ENCODE measurements at places on chromosomes 4 and X. TPM values are rescaled to one million over a fixed set of nuclear protein-coding genes. Genes with fewer than 3 reads are reported as not detected.
A peak's percentile ranks its signal among the peaks of the same experiment; 100 is the strongest.

- H3K4me1 ChIP-seq = peaks cover 1% of the 10 kb centered on the region
- H3K27me3 ChIP-seq = peaks cover 11% of the 10 kb centered on the region
- no peaks in the 10 kb centered on the region for H3K36me3 ChIP-seq
Measured at GRCh38 chrX:39149761-39150160, 348.5 kb downstream of the MID1IP1 start.

GRCh38 chr4:139484783-139485311, 30.9 kb downstream of the RAB33B start:
- H3K27me3 ChIP-seq = no peaks in the 10 kb centered on the region
- no peak overlapping the region for H3K27ac ChIP-seq
- peaks cover 17% of the 10 kb centered on the region for H3K4me1 ChIP-seq
- no peak for DNase-seq

GRCh38 chr4:13857800-13858199, 230.3 kb upstream of the BOD1L1 start:
- no peak for DNase-seq
- H3K36me3 ChIP-seq = peaks cover 1% of the 10 kb centered on the region
- no peaks in the 10 kb centered on the region for H3K27me3 ChIP-seq
- no peak overlapping the region for H3K4me3 ChIP-seq

Gene MSANTD1
- total RNA-seq = 0.83 TPM

DNA sequence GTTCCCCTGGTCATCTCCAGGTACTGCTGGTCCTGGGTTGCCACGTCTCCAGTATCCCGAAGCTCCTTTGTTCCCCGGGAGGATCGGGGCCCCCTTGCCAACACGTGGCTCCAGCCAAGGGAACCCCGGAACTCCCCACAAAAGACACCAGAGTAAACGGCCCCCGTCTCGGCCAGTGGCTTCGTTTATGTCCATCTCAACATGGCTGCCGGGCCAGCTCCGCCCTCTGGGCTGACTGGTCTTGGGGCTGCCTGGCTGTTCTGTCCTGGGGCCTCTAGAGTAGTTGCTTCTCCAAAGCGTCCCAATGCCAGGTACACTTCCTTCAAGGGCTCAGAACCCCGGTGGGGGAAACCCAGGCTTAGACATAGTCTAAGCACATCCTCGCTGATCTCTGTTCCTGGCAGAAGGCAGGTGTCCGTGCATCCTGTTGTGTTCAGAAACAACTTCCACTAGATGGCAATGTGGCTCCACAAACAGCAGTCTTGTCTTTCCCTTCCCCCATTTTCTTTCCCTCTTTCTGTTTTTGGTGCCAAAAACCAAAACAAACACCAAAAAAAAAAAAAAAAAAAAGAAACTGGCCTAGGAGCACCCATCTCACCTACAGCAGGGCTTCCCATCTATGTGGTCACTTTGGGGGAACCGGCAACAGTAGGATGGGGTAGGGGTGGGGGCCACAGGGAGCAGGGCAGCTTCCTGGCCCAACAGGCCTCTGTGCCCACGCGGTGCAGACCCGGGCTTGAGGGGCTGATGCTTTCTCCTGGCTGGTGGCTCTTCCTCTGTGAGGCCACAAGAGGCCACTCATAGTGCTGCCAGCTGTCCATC, 35.3 kb downstream of the NBDY start:
- H3K4me3 ChIP-seq = no peak overlapping the region
- peak; percentile 81 for DNase-seq
- H3K4me1 ChIP-seq = peaks cover 9% of the 10 kb centered on the region
- H3K36me3 ChIP-seq = no peaks in the 10 kb centered on the region
- no peak overlapping the region for H3K27ac ChIP-seq
- no peaks in the 10 kb centered on the region for H3K27me3 ChIP-seq

DNA sequence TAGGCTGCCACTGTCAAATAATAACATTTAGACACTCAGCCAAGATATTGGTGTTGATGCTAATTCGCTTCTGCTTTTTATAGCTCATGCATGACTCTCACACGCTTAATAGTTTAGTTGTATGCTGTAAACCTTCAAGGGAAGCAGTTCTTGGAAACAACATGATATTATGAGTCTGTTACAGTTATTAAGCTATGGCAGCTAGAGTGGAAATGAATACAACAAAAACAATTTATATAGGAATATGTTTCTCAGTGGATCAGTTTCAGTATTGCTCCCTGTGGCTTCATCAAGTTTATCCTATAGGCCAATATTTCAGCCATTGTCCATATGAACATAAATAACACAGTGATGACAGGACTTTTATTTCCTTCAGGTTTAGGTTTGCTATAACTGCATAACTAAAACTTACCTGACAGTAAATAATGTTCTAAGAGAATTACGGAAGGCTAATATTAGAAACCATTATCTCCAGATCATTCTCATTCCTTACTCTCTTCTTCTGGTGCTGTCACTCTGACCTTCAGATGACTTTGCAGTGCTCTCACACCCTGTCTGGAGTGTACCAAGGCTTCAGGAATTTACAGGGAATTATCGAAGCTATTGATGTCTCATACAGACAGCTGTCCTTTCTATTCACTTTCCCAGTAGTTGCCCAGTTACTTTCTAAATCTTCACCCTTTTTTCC, 555.0 kb downstream of the ANKRD50 start:
- H3K36me3 ChIP-seq = peaks cover 2% of the 10 kb centered on the region
- H3K4me3 ChIP-seq = no peak overlapping the region
- no peaks in the 10 kb centered on the region for H3K27me3 ChIP-seq
- H3K27ac ChIP-seq = no peak overlapping the region
- peaks cover 5% of the 10 kb centered on the region for H3K4me1 ChIP-seq

Gene SMIM10
- 3.3 TPM for total RNA-seq

Gene NXF2
- not detected for total RNA-seq

DNA sequence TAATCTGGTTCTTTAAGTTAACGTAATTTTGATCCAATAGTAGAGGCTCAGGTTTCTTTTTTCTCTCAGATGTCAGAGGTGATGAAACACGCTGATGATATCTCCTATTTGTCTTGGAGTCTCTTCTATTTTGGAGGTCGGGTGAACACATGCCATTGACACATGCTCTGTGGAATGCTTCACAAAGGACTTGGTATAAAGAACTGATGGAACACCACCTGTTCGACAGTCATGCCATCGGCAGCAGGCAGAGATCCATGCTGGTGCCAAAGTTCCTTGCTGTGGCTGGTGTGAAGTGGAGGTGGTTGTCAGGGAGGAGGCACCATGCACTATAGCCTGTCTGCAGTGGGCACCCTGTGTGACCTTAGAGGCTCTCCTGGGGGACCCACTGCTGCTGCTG, 94.9 kb downstream of the ATP8A1 start:
- H3K4me3 ChIP-seq = no peak overlapping the region
- no peaks in the 10 kb centered on the region for H3K36me3 ChIP-seq
- peaks cover 12% of the 10 kb centered on the region for H3K4me1 ChIP-seq

- no peak overlapping the region for H3K27ac ChIP-seq
- no peaks in the 10 kb centered on the region for H3K27me3 ChIP-seq
- no peak for DNase-seq
- no peaks in the 10 kb centered on the region for H3K36me3 ChIP-seq
- no peaks in the 10 kb centered on the region for H3K4me1 ChIP-seq
Measured at GRCh38 chrX:136076942-136077341, 70.4 kb upstream of the FHL1 start.

DNA sequence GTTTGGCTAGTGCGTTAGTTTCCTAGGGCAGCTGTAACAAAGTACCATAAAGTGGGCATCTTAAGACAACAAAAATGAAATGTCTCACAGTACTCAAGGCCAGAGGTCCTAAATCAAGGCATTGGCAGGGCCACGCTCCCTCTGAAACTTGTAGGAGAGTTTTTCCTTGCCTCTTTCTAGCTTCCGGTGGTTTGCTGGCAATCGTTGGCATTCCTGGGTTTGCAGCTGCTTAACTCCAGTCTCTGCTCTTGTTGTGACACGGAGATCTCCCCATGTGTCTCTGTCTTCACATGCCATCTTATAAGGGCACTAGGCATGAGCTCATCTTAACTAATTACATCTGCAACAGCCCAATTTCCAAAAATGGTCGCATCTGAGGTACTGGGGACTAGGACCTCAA, 362.0 kb upstream of the BOD1L1 start:
- no peaks in the 10 kb centered on the region for H3K27me3 ChIP-seq
- DNase-seq = no peak
- peak overlapping the region; percentile 33 for H3K4me3 ChIP-seq
- peaks cover 97% of the 10 kb centered on the region for H3K4me1 ChIP-seq
- peak overlapping the region; percentile 88 for H3K27ac ChIP-seq
- H3K36me3 ChIP-seq = no peaks in the 10 kb centered on the region

DNA sequence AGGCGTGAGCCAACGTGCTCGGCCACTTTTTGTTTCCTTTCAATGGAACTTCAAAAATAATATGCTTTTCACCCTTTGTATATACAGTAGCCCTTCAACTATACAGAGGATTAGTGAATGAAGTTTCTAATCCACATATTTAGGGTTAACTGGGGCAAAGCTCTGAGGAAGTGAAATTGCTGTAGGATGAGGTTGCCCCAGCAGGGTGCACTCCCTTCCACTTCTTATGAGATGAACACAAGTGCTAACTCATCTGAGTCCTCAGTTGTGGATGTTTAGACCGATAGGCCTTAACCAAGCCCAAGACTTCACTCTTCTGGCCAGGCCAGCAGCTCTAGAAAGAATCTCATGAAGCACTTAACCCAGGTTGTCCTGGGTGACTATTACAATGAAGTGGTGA, 29.1 kb upstream of the CT55 start:
- no peak overlapping the region for H3K27ac ChIP-seq
- no peak overlapping the region for H3K4me3 ChIP-seq
- peaks cover 3% of the 10 kb centered on the region for H3K27me3 ChIP-seq
- H3K36me3 ChIP-seq = no peaks in the 10 kb centered on the region
- H3K4me1 ChIP-seq = no peaks in the 10 kb centered on the region

GRCh38 chr4:24550441-24551175, 33.7 kb downstream of the DHX15 start:
- no peaks in the 10 kb centered on the region for H3K27me3 ChIP-seq
- peaks cover 15% of the 10 kb centered on the region for H3K4me1 ChIP-seq
- H3K36me3 ChIP-seq = peaks cover 22% of the 10 kb centered on the region
- H3K27ac ChIP-seq = no peak overlapping the region

GRCh38 chrX:39954851-39955250, 142.9 kb downstream of the BCOR start:
- no peaks in the 10 kb centered on the region for H3K36me3 ChIP-seq
- H3K4me1 ChIP-seq = peaks cover 25% of the 10 kb centered on the region
- H3K27ac ChIP-seq = no peak overlapping the region

DNA sequence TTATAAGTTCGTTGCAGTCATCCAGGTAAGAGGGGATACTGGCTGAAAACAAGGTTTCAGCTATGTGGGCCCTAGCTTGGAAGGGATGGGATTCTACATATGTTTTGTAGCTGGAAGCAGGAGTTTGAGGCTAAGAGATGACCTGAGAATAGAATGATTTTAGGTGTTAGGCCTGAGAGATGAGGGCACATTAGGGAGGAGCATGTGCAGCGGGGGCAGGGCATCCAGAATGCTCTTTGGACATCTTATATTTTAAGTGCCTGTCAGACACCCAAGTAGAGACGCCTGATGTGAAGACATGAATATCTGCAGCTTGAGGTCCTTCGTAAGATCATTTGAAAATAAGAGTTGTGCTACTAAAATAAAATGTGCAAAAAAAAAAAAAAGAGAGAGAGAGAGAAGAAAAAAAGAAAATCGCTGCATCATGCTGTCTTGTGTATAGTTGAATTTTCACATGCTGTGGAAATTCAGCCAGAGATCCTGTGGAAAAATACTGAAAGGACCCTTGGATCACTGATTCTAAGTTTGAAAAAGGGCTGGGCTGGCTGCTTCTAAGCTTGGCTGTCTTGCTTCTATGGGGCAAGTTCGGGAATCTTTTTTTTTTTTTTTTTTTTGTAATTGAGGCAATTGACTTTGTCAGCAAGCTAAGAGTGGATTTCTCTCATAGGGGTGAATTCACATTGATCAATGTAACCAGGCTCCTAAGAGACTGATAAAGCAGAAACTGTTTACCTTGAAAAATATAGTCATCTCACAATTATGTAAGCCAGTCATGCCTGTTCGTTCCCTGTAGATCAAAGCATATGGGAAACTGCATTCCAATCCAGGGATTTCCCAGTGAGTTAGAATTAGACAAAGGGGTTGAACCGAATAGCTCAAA, 341.0 kb upstream of the GATB start:
- H3K27me3 ChIP-seq = no peaks in the 10 kb centered on the region
- no peaks in the 10 kb centered on the region for H3K36me3 ChIP-seq

Gene NAP1L2
- total RNA-seq = not detected

DNA sequence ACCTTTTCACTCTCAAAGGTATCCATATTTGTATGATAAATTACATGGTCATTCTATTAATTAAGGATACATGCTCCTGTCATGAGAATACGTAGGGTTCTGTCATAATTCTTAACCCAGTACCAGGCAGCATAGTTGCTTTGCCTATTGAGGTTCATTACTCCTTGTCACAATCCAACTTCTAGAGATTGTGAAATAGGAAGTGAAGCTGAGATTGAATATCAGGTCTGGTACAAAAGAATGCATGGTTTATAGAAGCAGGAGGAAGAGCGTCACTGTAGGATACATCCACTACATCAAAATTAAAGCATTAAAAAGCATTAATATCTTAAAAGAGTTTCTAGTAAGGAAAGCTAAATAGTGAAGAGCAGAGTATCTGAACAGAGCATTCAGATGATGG, 647.0 kb downstream of the IQCM start:
- DNase-seq = no peak
- no peaks in the 10 kb centered on the region for H3K4me1 ChIP-seq
- H3K27ac ChIP-seq = no peak overlapping the region
- no peak overlapping the region for H3K4me3 ChIP-seq

Gene TRPC3
- total RNA-seq = 0.24 TPM

- no peak overlapping the region for H3K4me3 ChIP-seq
- peaks cover 3% of the 10 kb centered on the region for H3K27me3 ChIP-seq
- no peaks in the 10 kb centered on the region for H3K36me3 ChIP-seq
Measured at GRCh38 chrX:139559383-139560042, 29.0 kb downstream of the F9 start.
